ENCODE measurements at places on chromosomes 16 and 17. TPM values are rescaled to one million over a fixed set of nuclear protein-coding genes. Genes with fewer than 3 reads are reported as not detected.
A peak's percentile ranks its signal among the peaks of the same experiment; 100 is the strongest.

DNA sequence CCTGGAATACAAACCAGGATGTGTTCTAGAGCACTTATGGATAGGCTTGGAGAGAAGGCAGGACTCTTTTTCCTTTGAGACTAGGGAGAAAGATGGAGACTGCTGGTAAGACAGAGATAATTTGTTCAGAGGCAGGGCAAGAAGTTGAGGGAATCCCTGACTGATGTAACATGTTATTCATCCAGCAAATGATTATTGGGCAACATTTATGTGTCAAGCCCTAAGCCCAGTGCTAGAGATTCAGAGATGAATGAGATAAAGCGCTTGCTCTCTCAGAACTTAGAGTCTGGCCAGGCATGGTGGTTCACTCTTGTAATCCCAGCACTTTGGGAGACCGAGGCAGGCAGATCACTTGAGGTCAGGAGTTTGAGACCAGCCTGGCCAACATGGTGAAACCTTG is 47.8 kb upstream of the NUFIP2 start:
- no peaks in the 10 kb centered on the region for H3K4me1 ChIP-seq
- no peak overlapping the region for H3K27ac ChIP-seq
- H3K27me3 ChIP-seq = no peaks in the 10 kb centered on the region
- no peak for DNase-seq
- no peaks in the 10 kb centered on the region for H3K36me3 ChIP-seq

The CDC6 gene
- 4.9 TPM for total RNA-seq

DNA sequence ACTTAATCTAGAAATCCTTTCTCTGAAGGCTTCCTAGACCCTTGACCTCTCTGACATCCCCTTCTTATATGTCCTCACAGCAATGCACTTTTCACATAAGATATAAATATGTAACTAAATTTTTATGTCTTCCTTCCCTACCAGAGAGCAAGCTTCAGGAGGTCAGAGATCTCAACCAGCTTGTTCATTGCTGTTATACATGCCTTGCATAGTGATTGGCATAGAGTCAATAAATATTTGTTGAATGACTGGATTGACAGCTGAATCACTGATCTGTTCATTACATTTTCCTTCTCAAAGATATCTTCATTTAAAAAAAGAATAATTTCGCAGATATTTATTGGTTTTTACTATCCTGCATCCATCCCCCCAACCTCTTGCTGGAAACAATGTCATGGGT is 29.5 kb downstream of the HYDIN start:
- no peaks in the 10 kb centered on the region for H3K4me1 ChIP-seq
- DNase-seq = no peak
- no peaks in the 10 kb centered on the region for H3K36me3 ChIP-seq
- H3K4me3 ChIP-seq = no peak overlapping the region
- no peak overlapping the region for H3K27ac ChIP-seq
- no peaks in the 10 kb centered on the region for H3K27me3 ChIP-seq

The GRB7 gene
- total RNA-seq = not detected

The GAN gene
- total RNA-seq = 5.9 TPM

DNA sequence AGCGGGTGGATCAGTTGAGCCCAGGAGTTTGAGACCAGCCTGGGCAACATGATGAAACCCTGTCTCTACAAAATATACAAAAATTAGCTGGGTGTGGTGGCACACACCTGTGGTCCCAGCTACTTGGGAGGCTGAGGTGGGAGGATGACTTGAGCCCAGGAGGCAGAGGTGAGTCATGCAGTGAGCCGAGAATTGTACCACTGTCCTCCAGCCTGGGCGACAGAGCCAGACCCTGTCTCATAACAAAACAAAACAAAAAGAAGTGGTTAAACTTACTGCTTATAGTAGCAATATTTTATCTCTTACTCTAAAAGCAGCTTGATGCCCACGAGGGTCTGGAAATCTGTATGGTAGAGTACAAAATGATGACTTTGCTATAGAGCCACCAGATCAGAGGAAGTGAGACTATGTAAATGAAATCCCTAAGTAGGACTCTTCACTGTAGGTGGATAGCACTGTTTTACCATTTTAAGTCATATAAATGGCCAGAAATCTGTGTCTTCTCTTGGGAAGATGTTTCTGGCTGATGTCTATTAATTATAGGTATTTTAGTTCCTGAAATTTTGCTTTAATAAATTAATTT is 60.4 kb upstream of the MRC2 start:
- H3K36me3 ChIP-seq = peaks cover 30% of the 10 kb centered on the region
- no peaks in the 10 kb centered on the region for H3K27me3 ChIP-seq
- no peak for DNase-seq
- H3K4me3 ChIP-seq = no peak overlapping the region
- H3K4me1 ChIP-seq = no peaks in the 10 kb centered on the region

The ZNF469 gene
- total RNA-seq = 4.9 TPM

DNA sequence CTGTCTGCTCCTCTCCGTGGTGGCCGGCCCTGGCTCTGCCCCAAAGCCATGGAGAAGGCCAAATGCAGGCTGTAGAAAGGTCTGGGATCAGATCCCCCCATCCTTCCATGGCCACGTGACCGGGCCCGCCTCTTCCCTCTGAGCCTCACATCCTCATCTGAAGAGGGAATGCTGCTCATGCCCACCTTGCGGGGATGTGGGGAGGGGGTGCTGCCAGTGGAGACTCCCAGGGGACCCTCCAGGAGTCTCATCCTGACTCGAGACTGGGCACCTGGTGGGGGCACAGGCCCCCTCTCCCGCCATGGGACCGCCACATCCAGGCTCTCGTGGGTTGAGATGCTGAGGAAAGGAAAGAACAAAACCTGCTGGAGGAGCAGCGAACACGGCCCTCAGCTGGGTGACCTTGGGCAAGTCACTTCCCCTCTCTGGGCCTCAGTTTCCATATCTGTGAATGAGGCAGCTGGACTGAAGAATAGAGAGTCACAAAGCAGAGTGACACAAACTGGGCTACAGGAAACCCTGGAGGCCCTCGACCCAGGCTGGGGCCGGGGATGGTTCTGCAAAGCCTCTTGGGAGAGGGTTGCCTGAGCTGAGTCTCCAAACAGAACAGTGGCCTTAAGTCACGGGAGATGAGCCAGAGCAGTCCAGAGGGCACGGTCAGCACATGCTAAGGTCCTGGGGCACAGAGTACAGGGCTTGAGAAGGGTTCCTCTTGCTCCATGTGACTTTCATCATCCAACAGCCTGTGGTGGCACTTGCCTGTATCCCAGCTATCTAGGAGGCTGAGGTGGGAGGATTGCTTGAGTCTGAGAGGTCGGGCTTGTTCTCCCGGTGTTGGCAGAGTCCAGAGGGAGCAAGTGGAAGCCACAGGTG is 30.1 kb downstream of the SOCS1 start:
- H3K4me3 ChIP-seq = peak overlapping the region; percentile 19
- no peak for DNase-seq
- H3K36me3 ChIP-seq = no peaks in the 10 kb centered on the region
- H3K4me1 ChIP-seq = peaks cover 34% of the 10 kb centered on the region
- H3K27ac ChIP-seq = peak overlapping the region; percentile 87

DNA sequence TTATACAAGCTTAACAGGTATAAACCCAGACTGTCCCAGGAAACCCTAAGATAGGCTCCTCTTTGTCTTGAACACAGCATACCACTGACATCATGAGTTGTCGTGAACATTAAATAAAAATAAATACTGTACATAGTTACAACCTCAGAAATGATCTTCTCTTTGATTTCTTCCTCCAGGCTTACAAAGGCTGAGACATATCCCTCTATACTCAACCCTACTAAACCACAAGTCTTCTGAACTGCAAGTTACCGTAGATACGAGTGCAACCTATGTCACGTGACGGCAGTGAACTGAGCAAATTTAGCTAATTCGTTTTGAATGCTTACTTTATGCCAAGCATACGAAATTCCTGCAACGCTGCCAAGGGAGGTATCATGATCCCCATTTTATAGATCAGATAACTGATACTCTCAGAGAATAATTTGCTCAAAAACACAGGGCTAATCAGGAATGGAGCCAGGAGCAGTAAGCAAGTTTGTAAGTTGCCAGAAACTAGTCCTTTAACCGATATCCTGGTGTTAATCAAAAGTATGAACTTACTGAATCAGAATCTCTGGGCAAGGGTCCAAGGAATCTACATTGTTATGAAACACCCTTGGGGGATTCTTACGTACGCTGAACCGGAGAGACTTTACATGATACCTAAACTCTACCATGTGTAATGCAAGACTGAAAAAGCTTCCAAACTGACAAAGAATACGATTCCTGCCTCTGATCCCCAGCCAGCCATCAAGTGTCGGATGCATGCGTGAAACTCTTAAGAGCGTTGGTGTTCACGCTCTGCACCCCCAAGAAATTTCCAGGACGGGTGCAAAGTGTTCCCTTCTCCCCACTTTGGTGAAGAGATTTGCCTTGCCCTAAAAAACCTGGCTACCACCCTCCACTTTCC is 106.2 kb downstream of the XYLT1 start:
- H3K27me3 ChIP-seq = no peaks in the 10 kb centered on the region
- H3K4me1 ChIP-seq = peaks cover 85% of the 10 kb centered on the region
- peak overlapping the region; percentile 66 for H3K27ac ChIP-seq
- H3K36me3 ChIP-seq = no peaks in the 10 kb centered on the region
- no peak overlapping the region for H3K4me3 ChIP-seq

The CCDC92B gene
- not detected for total RNA-seq

The GPRC5B gene
- not detected for total RNA-seq
